Activated CD4-positive, alpha-beta T cell treated with anti-CD3 and anti-CD28 coated beads for 4 hours (primary cell): ENCODE measurements at places on chromosomes 2 and 18.
A peak's percentile ranks its signal among the peaks of the same experiment; 100 is the strongest.

- no peak for DNase-seq
Measured at GRCh38 chr2:9391961-9392720, 31.2 kb downstream of the ITGB1BP1 start.

DNA sequence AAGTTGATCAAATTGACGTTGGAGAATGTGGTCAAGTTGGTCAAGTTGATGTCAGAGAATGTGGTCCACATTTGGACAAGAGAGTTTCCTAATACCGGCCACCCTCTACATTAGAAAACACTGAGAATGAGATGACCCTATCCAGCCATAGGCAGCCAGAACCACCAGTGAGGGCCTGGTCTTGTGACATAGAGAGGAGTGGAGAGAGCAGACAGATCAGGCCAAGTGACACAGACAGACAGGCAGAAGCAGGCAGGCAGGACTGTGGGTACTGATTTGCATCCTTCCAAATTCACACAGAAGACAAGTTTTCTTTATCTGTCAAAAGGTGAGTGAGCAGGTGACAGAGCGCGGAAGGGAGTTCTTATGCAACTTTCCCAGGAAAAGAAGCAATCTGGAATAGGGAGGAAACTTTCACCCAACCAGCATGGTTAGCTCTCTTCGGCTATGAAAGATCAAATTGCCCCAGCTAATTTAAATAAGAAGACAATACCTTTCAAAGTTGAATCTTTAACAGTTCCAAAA is 109.1 kb upstream of the PID1 start:
- DNase-seq = no peak

GRCh38 chr2:191693778-191694177 is 15.8 kb downstream of the NABP1 start:
- no peak for DNase-seq

DNA sequence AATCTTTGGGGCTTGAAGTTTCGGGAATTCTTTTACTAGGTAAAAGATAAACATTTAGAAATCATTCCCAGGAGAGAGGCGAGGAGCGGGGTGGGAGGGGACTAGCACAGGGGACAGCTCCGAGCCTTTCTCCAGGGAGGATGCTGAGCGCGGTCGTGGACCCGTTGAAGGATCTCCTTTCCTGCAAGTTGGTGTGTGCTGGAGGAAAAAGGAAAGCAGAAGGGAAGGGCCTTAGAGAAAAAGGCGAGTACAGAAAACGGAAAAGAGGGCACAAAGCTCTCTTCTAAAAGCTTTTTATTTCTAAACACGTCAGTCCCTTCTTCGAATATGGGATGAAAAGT is 640 bp downstream of the SLC39A6 start:
- DNase-seq = no peak

GRCh38 chr2:102016399-102016955 is 24.7 kb downstream of the IL1R2 start:
- DNase-seq = no peak

DNA sequence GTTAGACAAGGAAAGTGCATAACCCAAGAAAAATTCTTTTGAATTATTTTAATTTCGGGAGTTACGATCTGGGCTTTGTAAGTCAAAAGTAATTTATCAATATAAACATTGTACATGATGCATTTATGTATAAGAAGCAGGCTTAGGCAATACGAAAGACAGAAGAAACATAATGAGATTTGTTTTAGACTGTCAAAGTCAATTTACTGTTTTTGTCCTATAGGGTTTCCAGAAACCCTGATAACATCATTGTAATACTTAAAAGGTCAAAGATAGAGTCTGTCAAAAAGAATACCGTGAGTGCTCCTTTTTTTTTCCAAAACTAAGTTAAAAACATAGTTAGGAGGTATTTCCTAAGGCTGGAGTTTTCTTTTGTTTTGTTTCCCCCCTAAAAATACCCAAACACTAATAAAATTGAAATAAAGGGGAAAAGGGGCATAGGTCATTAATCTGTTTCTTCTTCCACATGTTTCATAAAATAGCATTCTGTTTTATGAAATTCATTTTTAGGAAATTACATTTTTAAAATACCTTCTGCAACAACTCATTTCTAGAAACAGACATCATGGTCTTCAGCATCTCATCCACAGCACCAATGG is 16.1 kb downstream of the C1D start:
- DNase-seq = no peak

DNA sequence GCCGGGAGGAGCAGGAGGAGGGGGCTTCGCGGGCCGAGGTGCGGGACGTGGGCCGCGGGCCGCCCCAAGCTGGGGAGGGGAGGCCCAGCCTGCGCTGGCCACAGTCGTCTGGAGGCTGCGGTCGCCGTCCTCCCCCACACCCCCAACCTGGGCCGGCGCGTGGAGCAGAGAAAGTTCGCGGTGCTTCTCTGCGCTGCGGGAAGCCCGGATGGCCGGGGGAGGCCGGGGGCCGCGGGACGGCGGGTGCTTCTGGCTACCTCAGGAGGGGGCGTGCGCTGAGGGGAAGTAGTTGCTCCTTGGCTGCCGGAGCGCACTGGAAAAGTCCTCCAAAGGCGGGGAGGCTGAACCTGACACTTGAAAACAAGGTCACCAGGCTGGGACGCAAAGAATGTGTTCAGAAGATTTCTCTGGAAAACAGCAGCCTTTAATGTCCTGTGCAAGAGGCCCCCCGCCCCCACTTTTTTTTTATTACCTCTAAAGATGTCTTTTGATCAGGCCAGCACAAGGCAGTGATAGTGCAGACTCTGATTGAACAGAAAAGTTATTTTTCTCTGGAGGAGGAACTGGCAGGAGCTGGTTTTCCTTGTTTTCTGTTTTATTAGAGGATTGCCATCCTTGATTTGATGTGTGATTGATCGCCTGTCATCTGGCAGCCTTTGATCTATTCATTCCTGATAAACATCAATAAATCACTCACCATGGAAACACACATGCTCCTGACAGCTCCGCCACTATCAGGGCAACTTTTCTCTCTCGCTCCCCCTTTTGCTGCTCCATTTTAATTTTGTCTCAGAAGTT is 1.6 kb downstream of the TSHZ1 start:
- DNase-seq = peak; percentile 28

DNA sequence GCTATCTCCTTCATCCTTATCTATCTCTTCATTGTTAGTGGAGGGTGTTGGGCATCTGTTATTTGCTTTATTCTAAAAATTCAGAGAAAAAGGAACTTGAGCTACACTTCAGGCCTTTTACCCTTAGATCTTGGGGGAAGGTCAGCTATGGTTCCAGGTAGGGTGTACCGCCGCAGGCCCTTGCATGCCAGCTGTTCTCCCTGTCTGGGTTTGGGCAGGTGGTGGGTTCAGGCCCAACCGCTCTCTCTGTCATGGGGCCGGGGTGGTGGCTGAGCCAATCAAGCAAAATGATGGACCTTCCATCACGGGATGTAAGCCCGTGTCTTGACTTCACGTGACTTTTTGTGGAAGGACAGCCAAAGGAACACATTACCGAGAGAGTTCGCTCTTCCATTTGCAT is 231.1 kb downstream of the LDLRAD4 start:
- DNase-seq = no peak

DNA sequence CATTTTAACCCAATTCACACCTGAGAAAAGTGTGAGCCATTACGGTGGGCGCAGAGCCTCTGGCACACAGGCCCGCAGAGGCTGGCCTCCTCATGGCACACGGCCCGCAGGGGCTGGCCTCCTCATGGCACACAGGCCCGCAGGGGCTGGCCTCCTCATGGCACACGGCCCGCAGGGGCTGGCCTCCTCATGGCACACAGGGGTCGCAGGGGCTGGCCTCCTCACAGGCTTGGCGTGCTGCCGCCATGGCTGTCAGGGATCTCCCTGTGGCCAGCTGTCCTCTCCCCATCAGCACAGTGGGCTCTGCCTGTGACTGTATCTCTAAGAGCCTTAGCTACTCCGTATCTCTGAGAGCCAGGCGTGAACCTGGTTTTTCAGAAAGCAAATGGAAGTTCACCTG is 24.6 kb downstream of the ANO7 start:
- DNase-seq = no peak

DNA sequence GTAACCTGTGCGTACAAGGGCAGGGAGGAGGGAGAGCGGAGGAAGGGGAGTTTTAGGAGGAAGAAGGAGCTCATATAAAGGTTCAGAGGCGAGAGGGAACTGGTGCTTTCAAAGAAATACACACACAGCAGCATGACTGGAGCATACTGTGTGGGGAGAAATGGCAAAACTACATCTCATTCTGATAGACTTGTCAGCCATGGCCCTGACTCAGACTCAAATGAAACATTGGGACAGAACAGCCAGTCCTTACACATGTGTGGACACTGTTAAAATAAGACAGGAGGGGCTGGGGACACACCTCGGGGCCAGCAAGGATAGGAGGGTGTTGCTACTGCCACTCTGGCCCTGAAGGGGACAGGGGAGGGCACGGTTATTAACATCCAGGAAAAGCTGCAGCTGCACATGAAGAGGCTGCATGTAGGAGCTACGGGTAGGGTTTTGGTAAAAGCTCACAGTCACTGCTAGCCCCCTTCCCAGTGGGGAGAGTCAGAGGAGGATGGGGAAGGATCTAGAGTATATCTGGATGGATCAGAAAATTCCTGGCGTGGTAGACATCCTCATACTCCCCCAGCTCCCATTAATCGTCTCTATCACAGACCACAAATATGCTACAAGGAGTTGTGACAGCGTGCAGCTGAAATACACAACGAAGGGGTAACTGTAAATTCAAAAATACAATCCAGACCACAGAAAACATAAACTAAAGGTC is 110.5 kb downstream of the GATA6 start:
- no peak for DNase-seq

GRCh38 chr2:236631281-236631855 is 61.7 kb downstream of the ACKR3 start:
- no peak for DNase-seq

- DNase-seq = no peak
Measured at GRCh38 chr2:60247471-60247870, 306.0 kb downstream of the BCL11A start.

DNA sequence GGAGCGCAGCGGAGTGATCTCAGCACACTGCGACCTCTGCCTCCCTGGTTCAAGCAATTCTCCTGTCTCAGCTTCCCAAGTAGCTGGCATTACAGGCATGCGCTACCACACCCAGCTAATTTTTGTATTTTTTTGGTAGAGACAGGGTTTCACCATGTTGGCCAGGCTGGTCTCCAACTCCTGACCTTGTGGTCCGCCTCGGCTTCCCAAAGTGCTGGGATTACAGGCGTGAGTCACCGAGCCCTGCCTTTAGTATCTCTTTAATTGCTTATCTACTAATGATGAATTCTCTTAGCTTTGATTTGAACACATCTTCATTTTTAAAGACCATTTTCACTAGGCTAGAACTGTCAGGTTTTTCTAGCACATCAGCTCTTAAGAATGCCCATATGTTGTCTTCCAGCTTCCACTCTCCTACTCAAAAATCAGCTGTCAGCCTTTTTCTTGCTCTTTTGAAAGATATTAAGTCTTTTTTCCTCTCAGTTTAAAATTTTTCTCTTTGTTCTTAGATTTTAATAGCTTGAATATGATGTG is 16.1 kb upstream of the MFSD2B start:
- DNase-seq = no peak

DNA sequence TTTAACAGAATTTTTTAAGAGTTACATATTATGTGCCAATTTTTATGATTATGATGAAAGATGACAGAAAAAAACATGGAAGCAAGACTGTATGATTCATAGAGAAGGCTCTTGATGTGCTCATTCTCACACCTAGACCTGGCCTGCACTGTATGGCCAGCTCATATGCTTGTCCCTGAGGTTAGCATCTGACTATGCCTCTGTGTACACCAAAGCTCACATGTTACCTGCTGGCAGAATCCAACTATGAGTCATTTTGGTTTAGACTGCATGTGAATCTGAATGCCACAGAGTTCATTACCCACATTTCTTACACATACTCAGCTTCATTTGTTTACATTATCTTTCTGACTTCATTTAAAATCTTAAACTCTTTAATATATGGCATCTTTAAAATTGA is 139.0 kb downstream of the DSC3 start:
- DNase-seq = no peak

DNA sequence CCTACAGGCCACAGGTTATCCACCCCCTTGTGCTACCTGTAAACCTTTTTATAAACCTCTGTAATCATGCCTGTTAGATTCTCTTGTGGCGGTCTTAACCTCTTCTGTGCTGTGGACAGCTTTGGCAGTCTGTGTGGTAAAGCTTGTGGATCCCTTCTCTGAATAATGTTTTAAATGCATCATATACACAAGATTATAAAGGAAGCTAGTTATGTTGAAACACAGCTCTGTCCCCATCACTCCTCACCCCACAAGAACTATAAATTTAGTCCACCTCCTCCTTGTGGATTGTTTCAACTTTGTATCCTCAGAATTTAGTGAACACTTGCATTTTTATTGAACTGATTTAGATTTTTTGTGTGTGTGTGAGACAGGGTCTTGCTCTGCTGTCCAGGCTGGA is 107.7 kb downstream of the ICA1L start:
- no peak for DNase-seq

GRCh38 chr2:1004398-1004797 is 53.7 kb downstream of the SNTG2 start:
- DNase-seq = no peak

GRCh38 chr2:63613391-63613901 is 24.7 kb downstream of the MDH1 start:
- DNase-seq = no peak

- no peak for DNase-seq
Measured at GRCh38 chr2:76558157-76558556, 847.4 kb upstream of the GCFC2 start.

- no peak for DNase-seq
Measured at GRCh38 chr2:210454336-210454735, 22.2 kb downstream of the LANCL1 start.

GRCh38 chr2:206482123-206482522 is 38.8 kb downstream of the ADAM23 start:
- no peak for DNase-seq

DNA sequence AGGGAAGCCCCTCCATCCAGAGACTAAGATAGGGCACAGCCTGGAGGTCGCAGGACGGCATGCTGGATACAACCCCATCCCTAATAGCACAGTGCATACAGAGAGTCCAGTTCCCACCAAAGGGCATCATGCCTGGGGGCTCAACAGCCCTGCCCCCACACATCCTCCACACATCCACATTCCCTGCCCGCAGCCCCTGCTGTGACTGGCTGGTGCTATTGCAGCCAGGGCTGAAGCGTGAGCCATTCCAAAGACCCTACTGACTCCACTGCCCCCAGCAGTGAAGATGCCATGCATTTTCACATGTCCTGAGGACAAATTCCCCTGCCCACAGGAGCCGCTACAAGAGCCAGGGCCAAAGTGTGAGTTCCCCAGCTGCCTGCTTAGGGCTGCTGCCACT is 641.6 kb downstream of the METTL4 start:
- DNase-seq = no peak

GRCh38 chr2:183163821-183164649 is 39.8 kb downstream of the NUP35 start:
- no peak for DNase-seq

- no peak for DNase-seq
Measured at GRCh38 chr2:238238766-238239542, 884 bp downstream of the HES6 start.

- no peak for DNase-seq
Measured at GRCh38 chr2:31726457-31726856, 145.7 kb upstream of the SRD5A2 start.

DNA sequence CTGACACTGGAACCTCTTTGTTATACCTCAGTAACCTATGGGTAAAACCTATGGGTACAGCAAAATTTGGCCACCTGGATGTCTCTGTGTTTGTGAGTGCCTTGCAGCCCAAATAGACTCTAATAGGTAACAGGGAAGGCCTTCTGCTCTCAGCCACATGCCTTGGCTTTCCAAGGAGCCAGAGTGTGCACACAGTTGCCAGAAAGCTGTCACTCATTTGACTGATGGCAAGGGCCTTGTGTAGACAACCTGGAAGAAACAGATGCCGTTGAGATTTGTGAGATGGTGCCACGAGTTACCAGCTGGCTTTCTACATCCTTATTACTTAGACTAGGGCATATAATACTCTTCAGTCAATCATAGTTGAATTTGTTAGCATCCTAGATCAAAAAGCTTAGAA is 90.1 kb upstream of the RAB12 start:
- no peak for DNase-seq
